ENCODE measurements at places on chromosomes 2 and 18.
A peak's percentile ranks its signal among the peaks of the same experiment; 100 is the strongest.

DNA sequence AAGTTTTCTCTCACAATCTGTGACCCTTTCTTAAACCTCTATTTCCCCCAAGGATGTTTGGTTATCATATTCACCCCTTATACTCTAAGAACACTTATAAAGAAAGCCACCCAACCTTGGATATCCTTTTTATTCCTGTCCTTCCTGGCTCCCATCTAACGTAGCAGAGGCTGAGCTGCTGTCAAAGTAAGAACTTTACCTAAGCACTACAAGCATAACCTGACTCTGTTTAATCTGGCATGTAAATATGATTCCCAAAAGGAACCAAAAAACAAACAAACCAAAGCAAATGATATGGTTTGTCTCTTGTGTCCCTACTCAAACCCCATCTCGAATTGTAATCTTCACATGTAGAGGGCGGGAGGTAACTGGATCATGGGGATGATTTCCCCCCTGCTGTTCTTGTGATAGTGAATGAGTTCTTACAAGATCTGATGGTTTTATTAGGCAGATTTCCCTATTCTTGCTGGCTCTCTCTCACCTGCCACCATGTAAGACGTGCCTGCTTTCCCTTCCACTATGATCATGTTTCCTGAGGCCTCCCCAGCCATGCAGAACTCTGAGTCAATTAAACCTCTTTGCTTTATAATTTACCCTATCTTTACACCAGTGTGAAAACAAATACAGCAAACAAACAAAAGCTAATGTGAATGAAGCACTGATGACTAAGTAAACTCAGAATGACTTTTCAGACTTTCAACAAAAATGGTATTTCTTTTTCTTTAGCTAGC is 72.7 kb upstream of the SPOPL start:
- no peak for DNase-seq

DNA sequence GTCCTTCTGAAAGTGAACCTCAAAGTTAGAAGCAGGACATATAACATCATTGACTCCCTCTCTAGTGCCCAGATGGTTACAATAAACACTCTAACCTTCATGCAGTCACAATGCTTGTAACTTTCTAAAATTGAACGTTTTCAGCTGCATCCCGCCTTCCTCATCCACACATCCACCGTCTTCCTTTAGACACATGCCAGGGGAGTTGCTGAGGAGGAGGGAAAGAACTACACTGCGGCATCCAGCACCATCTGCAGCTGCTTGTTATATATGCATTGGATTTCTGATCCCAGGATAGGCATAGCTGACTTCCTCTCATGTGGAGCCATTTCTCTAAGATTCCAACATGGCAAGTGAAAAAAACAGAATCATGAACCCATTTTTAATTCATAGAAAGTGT is 96.8 kb downstream of the FBXO15 start:
- no peak for DNase-seq

GRCh38 chr18:31120594-31120993 is 18.4 kb upstream of the DSC2 start:
- DNase-seq: no peak

- DNase-seq: no peak
Observed at GRCh38 chr2:240232264-240232915, 91.9 kb upstream of the OTOS start.

DNA sequence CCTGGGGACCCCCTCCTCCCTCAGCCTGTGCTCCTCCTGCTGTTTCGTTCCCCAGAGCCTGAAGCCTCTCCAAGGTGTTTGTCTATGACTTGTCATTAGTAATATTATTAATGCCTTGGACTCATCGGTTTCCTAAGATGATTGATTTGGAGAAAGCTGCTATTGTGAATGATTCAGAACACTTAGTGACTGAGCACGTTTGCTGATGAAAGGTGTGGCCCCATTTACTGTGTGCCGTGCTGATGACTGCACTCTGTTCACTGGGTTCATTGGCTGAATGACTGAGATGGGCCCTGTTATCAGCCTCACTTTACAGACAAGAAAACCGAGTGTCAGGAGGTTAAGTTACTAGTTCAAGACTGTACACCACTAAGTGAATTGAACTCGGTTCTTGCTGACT is 111.4 kb downstream of the SPP2 start:
- no peak for DNase-seq

DNA sequence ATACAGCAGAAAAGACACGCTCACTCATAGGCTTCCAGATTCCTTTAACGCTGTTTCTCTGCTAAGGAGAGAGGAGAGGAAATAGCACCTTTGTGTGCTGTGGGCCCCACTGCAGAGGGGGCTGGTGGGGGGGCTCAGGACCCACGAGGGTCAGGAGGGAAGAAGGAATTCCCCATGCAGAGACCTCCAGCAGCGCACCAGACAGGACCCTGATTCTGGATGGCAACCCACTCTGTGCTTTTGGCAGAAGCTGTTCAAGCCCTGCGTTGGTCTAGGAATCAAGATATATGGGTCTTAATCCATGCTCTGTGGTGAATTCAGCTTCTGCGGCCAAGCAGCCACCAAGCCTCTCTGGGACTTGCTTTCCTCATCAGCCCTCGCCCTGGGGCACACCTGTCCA is 31.0 kb downstream of the MYCN start:
- DNase-seq: no peak

DNA sequence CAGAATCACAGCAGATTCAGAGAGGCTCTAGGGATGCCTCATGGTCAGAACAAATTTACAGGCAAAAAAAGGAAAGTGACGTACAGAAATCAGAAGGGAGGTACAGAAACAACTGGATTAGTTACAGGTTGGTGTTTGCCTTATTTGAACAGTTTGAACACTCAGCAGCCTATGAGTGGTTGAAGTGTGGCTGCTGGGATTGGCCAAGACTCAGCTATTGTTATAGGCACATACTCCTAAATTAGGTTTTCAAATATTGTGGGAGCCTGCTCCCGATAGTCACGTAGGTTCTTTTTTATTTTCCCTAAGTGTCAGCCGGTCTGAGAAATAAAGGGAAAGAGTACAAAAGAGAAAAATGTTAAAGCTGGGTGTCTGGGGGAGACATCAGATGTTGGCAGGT is 8.9 kb upstream of the LIPG start:
- no peak for DNase-seq

DNA sequence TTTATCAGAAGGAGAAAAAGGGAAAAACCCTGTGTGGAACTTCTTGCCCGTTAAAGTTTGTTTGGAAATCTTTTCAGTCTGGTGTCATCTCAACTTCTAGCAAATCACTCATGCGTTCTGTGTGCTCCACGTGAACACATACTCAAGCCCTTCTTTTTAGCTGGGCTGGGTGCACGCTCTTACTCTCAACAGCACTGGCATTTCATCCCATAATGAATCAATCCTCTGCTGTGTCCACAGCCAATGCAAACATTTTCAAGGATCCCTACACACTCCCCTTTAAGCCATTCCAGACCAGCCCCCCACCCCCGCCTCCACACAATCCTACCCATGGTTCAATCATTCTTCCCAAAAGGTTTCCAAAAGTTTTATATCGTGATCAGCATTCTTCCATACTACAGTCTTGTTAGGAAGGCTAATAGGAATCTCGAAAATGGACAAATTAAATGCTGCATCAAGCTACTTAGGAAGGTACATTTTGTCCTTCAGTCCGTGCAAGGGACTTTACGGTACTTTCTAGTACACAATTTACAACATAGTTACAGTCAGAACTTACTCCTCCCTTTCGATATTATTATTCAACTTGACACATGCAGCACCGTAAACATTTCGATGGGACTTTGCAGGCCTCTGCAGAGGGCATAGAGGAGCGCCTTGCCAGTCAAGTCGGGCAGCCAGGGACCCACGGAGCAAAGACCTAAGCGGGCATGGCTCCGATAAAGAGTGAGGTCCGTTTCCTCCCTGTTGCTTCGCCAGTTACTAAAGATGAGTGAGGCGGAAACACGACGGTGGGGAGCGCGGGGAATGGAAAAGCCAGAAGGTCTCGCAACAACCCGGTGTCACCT is 1.4 kb downstream of the PTGR3 start:
- DNase-seq: no peak

- DNase-seq: no peak
Observed at GRCh38 chr18:56756966-56757365, 105.8 kb downstream of the WDR7 start.

DNA sequence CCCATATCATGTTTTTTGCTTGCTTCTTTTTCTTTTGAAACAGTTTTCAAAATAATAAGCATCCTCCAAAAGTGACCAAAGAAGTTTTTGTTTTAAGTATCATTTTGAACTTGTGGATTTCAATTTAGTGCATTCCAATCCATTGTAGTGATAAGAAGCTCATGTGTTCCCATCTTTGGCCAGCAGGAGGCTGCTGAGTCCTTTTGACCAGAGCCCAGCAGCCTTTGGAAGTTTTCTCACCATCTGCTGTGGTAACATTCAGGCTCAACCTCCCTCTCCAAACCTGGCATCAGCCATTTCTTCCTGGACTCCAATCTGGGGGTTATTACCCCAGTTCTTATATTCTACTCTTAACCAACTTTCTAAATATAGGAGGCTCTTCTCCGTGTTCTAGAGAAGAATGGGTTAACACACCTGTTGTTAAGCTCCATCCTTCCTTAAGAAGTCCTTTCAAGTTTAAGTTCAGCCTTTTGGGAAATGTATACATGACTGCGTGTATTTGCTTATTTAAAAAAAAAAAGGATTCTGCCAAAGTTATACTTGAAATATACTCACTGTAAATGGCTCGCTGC is 39.0 kb upstream of the MAL start:
- DNase-seq: peak; percentile 36

DNA sequence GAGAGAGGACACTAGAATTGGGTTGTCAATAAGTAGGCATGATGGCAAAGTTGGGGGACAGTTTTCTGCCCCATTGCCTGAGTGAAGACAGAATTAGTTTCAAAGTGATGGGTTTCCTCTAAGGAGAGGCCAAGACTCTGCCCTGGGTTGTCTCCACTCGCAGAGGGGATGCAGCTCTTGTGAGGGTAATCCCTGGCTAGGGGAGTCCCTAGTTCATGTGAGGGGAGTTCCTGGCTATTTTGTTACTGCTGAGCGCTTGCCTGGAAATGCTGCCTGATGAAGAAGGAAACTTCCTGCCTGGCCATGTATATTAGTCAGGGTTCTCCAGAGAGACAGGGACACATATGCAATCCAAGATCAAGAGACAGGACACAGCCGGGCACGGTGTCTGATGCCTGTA is 501.5 kb downstream of the BCL11A start:
- no peak for DNase-seq

DNA sequence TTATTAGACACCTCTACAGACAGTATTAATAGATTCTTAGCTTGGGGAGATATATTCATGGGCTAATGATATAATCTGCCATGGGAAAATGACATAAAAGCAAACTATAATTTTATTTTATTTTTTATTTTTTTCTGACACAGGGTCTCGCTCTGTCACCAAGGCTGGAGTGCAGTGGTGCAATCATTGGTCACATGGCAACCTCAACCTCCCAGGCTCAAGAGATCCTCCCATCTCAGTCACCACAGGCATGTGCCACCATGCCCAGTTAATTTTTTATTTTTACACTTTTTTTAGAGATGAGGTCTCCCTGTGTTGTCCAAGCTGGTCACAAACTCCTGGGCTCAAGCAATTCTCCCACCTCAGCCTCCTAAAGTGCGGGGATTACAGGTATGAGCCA is 39.3 kb downstream of the RTN4 start:
- DNase-seq: no peak

- DNase-seq: no peak
Observed at GRCh38 chr2:217911283-217912097, 91.3 kb downstream of the TNS1 start.

DNA sequence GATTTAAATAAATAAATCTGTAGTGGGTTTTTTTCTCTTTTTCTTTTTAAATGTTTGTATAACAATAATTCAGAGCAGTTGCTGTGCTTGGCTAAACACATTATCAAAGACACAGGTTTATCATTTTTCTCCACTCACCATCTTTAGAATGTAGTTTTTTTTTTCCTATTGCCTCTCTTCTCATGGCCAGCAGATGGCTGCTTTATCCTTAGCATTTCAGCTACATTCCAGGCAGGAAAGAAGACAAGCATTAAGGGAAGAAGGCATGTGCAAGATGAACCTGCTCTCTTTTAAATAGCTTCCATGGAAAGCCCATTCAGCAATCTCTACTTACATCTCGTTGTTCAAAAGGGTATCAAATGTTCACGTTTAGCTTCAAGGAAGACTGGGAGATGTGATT is 42.6 kb downstream of the ARHGAP15 start:
- no peak for DNase-seq

DNA sequence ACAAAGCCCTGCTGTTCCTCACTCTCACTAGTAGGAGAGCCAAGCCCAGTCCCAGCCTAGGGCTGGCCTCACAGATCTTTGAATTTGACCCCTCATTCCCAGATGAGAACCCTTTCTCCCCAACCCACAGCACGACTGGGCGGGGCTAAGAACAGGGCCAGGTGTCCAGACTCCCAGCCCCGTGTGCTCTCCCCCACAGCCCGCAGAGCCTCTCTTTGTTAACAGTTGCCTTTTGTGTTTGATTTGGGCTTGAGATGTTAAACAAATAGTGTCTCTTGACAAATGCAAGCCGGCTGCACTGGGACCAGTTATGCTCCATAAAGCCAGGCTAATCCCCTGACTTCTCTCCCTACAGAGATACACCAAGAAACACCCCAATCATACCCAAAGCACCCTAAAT is 4.7 kb upstream of the KCNK3 start:
- DNase-seq: no peak

GRCh38 chr2:182058056-182058455 is 72.4 kb downstream of the PPP1R1C start:
- no peak for DNase-seq

DNA sequence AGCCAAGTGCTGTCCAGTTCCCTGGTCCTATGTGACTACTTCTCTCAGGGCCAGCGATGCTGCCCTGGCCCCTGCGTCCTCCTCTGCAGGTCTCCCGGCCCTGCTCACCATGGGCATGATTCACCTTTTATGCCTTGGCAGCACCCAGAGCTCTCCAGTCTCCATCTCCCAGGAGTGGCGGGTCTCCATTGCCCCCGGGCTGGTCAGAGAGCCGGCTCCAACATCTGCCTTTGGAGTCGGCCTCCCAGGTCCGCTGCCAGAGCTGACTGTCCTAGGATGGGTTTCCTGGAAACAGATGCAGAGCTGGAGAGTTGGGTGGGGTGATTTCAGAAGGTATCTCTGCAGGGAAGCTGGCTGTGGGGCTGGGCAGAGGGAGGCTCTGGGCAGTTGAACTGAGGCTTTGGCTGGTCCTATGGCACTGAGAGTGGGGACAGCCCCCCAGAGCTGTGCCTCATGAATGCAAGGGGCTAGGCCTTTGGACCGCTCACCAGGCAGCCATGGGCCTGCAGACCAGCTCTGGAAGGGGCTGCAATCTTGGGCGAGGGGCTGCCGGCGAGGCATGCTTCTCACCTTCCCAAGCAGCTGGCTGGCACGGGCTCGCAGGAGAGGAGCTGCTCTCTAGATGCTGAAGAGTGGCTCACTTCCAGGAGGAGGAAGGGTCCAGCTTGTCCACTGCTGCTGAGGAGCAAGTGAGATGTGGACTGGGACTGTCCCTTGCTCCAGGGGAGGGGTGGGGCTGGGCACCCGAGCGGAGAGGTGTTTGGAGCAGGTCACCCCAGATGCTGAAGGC is 59.8 kb upstream of the HS6ST1 start:
- DNase-seq: no peak
